ENCODE measurements at places on chromosomes 16 and 17. TPM values are rescaled to one million over a fixed set of nuclear protein-coding genes. Genes with fewer than 3 reads are reported as not detected.

CDR2L gene
- 51.9 TPM for total RNA-seq

- DNase-seq = no peak
Measured at GRCh38 chr17:27268394-27269085, 25.4 kb upstream of the WSB1 start.

- no peak for DNase-seq
Measured at GRCh38 chr17:41535764-41536481, 7.8 kb upstream of the KRT19 start.

- DNase-seq = no peak
Measured at GRCh38 chr17:82917699-82918345, 78.0 kb upstream of the ZNF750 start.

- no peak for DNase-seq
Measured at GRCh38 chr16:72878301-72879269, 169.3 kb downstream of the ZFHX3 start.

JPH3 gene
- total RNA-seq = 1.9 TPM

GRCh38 chr16:4115209-4115948 lies 863 bp downstream of the ADCY9 start:
- peak; percentile 25 for DNase-seq

CCDC154 gene
- total RNA-seq = 0.08 TPM

GRCh38 chr17:56681561-56682266 lies 88.2 kb downstream of the NOG start:
- DNase-seq = peak; percentile 98

COX6A2 gene
- not detected for total RNA-seq

VAT1L gene
- 0.29 TPM for total RNA-seq

CYGB gene
- total RNA-seq = 19.9 TPM

EME1 gene
- 2.7 TPM for total RNA-seq

C16orf92 gene
- total RNA-seq = not detected

NOL11 gene
- total RNA-seq = 36.5 TPM

DNA sequence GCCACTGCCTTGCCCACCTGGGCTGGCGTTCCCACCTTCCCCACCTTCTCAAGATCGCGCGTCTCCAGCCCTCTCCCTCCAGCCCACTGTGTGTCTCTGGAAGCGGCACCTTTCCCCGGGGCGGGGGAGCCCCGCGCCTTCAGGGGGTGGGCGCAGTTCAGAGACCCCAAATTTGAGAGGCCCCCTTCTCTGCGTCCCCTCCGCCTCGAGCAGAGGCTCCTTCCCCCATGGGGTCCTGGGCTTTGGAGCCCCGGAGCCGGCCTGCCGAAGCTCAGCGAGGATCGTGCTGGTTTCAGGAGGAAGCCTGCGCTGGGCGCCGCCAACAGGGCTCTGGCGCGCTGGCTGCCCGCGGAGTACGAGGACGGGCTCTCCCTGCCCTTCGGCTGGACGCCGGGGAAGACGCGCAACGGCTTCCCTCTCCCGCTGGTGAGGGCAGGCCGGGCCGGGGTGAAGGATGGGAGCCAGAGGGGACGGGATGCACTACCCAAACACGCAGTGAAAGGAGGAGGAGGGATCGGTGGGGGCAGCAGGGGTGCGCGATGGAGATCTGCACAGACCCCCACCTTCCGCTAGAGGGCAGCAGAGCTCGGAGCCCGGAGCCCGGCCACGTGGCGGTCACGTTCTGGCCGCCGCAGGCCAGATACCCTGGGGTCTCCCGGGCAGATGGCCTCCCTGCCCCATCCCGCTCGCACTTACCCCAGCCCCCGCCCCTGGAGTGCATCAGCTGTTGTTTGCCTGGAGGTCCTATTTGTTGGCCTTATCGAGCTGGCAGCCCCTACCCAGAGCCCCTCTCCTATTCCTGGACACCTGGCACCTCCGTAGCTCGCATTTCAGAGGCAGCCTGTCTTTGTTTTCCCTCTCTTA lies 11.1 kb downstream of the LPO start:
- DNase-seq = no peak
